ENCODE measurements at places on chromosomes 16 and 17.
A peak's percentile ranks its signal among the peaks of the same experiment; 100 is the strongest.

- DNase-seq: no peak
- H3K4me1 ChIP-seq: peaks cover 49% of the 10 kb centered on the region
- peak overlapping the region; percentile 71 for H3K27ac ChIP-seq
- no peaks in the 10 kb centered on the region for H3K36me3 ChIP-seq
Observed at GRCh38 chr17:31492880-31493655, 101.6 kb downstream of the RAB11FIP4 start.

DNA sequence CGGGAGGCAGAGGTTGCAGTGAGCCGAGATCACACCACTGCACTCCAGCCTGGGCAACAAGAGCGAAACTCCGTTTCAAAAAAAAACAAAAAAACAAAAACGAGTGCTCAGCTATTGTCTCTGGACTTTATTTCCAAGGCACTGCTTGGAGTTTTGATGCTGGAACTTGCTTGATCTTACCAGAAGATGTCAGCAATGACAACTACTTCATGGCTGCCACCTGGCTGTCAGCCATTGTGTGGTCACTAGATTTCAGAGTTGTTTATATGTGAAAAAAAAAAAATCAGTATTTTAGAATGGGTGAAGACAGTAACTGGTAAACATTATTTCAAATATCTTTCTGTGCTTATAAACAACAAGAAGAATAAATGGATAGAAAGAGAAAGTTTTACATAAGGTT, 26.3 kb upstream of the OR4D1 start:
- no peaks in the 10 kb centered on the region for H3K36me3 ChIP-seq
- H3K4me3 ChIP-seq: no peak overlapping the region
- H3K27me3 ChIP-seq: no peaks in the 10 kb centered on the region
- no peak overlapping the region for H3K27ac ChIP-seq
- no peaks in the 10 kb centered on the region for H3K4me1 ChIP-seq
- no peak for DNase-seq

- no peak overlapping the region for H3K4me3 ChIP-seq
- DNase-seq: no peak
- H3K27me3 ChIP-seq: no peaks in the 10 kb centered on the region
- no peaks in the 10 kb centered on the region for H3K4me1 ChIP-seq
Observed at GRCh38 chr16:88983165-88983564, 6.2 kb upstream of the CBFA2T3 start.

GRCh38 chr17:15157051-15157450, 108.1 kb downstream of the PMP22 start:
- no peaks in the 10 kb centered on the region for H3K36me3 ChIP-seq
- H3K4me1 ChIP-seq: no peaks in the 10 kb centered on the region
- H3K27me3 ChIP-seq: no peaks in the 10 kb centered on the region
- H3K27ac ChIP-seq: no peak overlapping the region

- H3K4me1 ChIP-seq: no peaks in the 10 kb centered on the region
- no peak for DNase-seq
- H3K4me3 ChIP-seq: no peak overlapping the region
- peaks cover 15% of the 10 kb centered on the region for H3K36me3 ChIP-seq
- H3K27me3 ChIP-seq: no peaks in the 10 kb centered on the region
- H3K27ac ChIP-seq: no peak overlapping the region
Observed at GRCh38 chr17:62588109-62588508, 39.4 kb upstream of the MRC2 start.
